ENCODE measurements at places on chromosomes 1 and 21.

DNA sequence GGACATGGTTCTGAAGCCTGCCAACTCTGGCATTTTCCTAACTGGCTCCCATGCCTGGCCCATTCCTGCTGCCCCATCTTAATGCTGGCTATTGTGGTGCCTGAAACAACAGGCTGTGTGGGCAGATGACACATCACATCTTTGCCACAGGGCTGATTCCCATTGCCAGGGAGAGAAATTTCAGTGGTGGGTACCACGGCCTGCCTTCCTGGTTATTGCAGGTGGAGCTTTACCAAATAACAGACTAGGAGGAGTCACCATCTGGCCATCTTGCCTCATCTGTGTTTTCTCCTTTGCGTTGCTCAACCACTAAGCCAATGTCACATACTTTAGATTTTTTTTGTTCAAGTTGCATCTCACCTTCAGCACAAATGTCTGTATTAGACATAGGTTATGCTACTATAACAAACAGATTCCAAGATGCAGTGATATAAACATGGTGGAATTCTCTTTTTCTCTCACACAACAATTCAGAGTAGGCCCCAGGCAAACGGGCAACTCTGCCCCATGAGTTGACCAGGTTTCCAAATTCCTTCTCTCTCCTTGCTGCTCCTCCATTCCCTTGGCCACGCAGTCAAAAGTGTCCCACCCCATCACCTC is 14.1 kb downstream of the CDA start:
- DNase-seq: no peak

GRCh38 chr1:53502641-53503432 is 43.6 kb downstream of the DMRTB1 start:
- DNase-seq: no peak

GRCh38 chr1:90174246-90174645 is 179.3 kb downstream of the ZNF326 start:
- no peak for DNase-seq

DNA sequence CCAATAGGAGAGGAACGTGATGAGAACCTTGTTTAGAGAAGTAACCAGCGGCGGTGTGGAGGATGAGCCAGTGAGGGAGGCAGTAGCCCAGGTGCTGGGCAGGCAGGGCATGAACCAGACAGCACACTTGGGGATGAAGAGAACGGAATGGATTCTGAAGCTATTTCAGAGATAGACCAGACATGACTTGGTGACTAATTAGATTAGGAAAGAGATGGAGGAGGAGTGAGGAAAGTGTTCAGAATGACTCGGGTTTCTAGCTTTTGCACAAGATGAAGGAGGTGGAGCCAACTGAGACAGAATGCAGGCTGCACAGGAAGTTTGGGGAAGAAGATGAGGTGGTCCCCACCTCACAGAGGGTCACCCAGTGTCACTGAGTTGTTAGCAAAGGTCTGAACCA is 5.1 kb downstream of the PEF1 start:
- no peak for DNase-seq

GRCh38 chr21:43352568-43353281 is 74.2 kb downstream of the SIK1 start:
- DNase-seq: no peak

DNA sequence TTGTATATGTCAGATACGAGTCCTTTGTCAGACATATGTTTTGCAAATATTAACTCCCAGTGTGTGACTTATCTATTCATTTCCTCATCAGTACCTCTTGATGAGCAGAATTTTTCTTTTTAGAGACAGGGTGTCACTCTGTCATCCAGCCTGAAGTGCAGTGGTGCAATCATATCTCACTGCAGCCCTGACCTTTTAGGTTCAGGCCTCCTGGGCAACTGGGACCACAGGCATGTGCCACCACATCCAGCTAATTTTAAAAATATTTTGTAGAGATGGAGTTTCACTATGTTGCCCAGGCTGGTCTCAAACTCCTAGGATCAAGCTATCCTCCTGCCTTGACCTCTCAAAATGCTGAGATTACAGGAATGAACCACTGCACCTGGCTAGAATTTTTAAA is 93.0 kb downstream of the HLCS start:
- no peak for DNase-seq

- DNase-seq: no peak
Observed at GRCh38 chr1:177289532-177289931, 118.8 kb downstream of the BRINP2 start.

GRCh38 chr1:180778782-180779398 is 133.8 kb upstream of the KIAA1614 start:
- DNase-seq: no peak

GRCh38 chr1:207812778-207813511 is 61.1 kb downstream of the CD46 start:
- DNase-seq: no peak

GRCh38 chr21:46375560-46376230 is 51.7 kb downstream of the PCNT start:
- DNase-seq: no peak

GRCh38 chr21:31143036-31143435 is 104.8 kb upstream of the KRTAP19-8 start:
- no peak for DNase-seq

- no peak for DNase-seq
Observed at GRCh38 chr1:232016616-232017015, 390.0 kb downstream of the DISC1 start.

GRCh38 chr1:233843525-233844204 is 60.8 kb upstream of the SLC35F3 start:
- DNase-seq: no peak

DNA sequence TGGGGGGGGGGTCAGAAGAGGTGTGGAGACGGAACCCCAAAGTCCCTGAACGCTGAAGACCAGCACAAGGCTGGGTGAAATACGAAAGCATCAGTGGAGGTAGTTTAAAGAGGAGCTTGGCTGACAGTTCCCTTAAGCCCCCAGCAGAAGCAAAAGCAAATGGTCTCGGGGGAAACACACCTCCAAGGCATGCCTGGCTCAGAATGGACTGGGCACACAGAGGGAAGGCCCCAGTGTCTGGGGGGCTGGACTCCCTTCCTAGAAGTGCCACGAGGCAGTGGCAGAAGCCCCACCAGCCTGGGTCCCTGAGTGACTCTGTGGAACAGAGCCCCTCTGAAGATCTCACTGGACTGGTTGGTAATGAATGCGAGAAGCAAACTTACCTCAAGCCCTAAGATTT is 43.9 kb downstream of the UBE2G2 start:
- no peak for DNase-seq

DNA sequence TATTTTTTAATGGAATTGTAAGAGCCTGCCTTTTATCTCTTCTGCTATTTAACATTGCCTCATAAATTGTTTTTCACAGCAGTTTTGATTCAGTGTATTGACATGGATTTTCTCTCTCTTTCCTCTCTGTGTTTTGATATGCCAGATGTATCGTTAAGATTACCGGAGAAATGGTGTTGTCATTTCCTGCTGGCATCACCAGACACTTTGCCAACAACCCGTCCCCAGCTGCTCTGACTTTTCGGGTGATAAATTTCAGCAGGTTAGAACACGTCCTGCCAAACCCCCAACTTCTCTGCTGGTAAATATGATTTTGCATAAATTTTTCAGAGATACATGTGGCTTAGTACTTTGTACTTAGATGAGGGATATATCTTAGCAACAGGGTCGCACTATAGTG is 23.1 kb upstream of the DYNLT5 start:
- DNase-seq: peak; percentile 38

DNA sequence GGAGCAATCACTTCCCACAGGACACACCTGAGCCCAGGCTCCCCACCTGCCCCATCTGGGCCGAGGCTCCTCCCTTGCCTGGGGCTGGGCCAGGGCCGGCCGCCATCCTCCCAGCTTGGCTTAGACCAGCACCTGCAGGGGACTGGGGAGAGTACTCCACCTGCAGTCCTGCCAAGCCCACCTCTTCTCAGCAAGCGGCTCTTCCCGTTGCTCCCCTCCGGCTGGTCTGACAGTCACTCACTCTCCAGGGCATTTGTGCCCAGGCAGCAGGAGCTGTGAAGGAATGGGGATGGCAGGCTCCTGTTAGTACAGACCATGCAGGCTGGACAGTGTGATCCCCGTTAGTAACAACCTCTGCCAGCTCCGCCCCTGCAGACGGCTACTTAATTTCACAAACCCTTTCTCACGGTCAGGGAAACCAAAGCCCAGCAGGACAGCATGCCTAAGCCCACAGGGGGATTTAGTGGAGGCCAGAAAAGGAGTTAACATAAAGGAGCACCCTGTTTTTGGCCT is at the start of gene FYB2:
TSS of gene FYB2 (minus strand) at position 18 of the 513 bp plus-strand sequence. CDS start 114 bp downstream, outside the sequence.
- no peak for DNase-seq

GRCh38 chr1:209095627-209096595 is 487.6 kb upstream of the CAMK1G start:
- no peak for DNase-seq

GRCh38 chr21:38307771-38308531 is 51.2 kb downstream of the KCNJ15 start:
- DNase-seq: no peak

GRCh38 chr1:177247623-177248176 is 76.9 kb downstream of the BRINP2 start:
- DNase-seq: no peak

DNA sequence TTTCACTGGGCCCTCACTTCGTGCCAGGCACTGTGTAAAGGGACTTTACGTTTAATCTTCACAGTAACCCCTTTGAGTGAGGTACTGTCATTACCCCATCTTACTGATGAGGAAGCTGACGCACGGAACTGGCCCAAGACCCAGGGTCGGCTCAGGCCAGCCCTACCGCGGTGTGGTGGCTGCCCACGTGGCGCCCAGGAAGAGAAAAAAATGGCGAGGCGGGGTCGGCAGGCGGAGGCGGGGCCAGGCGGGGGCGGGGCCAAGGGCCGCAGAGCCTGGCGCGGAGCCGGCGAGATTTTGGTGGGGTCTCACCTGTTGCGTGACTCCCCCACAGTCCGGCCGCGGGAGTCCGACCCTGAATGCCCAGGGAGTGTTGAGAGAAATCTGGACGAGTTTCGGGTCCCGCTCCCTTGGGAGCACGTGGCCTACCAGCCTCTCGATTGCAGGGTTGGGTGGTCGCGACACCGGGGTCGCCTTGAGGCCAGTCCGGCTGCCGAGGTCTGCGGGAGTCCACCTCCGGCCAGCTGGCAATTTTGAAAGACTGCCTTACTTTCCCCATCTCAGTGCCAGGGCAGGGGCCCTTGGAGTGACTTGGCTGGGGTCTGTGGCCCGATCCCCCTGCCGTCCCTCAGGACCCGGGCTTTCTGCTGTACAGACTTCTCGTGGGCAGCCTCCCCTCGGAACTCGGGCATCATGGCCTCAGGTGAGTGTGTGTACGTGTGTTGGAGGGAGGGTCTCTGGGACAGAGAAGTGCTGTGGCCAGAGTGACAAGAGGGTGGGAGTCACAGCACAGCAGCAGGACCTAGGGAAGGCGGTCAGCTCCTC is at the start of the genes AMPD2 and GNAT2:
TSS of gene AMPD2 (plus strand) at position 262 of the 825 bp plus-strand sequence. CDS start 1,339 bp downstream, outside the sequence.
TSS of gene GNAT2 (minus strand) at position 41 of the 825 bp plus-strand sequence. CDS start 6,746 bp downstream, outside the sequence.
- peak; percentile 50 for DNase-seq

GRCh38 chr1:181094416-181095212 is 6.1 kb downstream of the IER5 start:
- no peak for DNase-seq

- DNase-seq: no peak
Observed at GRCh38 chr1:68117416-68117815, 67.0 kb upstream of the DIRAS3 start.

- no peak for DNase-seq
Observed at GRCh38 chr1:44250068-44250781, 37.0 kb downstream of the DMAP1 start.

- DNase-seq: peak; percentile 99
Observed at GRCh38 chr21:25997788-25998611, 172.6 kb downstream of the APP start.

Measured in NCI-H345 (cell line).